Stimulated activated CD4-positive, alpha-beta T cell treated with anti-CD3 and anti-CD28 coated beads, TNF-alpha, amount 100 ng/mL, for 24 hours (primary cell): ENCODE measurements at places on chromosomes 1 and 21.

DNA sequence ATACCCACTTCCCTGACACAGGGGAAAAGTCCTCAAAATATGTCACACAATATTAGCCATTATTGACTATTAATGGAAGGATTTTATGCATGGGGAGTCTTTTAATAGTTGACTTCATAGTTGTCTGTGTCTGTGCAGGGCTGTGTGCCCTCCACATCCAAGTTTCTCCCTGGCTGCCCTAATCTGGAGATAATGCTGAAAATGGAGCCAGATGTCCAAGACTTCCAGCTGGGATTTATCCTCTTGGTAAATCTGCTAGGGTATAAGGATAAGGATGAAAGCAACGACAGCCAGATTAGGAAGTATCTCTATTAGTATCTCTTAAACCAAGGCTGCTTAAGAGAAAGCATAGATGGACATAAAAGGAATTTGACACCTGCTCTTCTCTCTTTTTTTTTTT, 42.1 kb downstream of the CDK18 start:
- no peak for DNase-seq

- no peak for DNase-seq
Observed at GRCh38 chr1:27448982-27449381, 41.0 kb downstream of the WASF2 start.

DNA sequence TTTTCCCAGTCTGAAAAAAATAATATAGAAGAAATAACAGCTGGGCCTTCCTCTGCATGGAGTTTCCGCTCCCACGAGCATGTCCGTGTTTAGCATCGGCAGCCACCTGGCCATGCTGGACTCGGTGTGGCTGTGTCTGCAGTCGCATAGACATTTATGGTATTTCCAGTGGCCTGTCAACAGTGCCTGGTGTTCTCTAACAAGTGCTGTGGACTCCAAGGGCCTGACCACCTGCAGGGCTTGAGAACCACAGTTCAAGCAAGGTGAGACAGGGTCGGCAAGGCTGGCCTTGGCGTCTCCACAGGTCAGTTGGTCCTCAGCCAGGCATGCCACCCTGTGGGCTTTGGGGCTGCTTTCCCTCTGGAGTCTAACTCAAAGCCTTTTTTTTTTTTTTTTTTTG, 124.8 kb downstream of the PGBD5 start:
- DNase-seq = no peak

DNA sequence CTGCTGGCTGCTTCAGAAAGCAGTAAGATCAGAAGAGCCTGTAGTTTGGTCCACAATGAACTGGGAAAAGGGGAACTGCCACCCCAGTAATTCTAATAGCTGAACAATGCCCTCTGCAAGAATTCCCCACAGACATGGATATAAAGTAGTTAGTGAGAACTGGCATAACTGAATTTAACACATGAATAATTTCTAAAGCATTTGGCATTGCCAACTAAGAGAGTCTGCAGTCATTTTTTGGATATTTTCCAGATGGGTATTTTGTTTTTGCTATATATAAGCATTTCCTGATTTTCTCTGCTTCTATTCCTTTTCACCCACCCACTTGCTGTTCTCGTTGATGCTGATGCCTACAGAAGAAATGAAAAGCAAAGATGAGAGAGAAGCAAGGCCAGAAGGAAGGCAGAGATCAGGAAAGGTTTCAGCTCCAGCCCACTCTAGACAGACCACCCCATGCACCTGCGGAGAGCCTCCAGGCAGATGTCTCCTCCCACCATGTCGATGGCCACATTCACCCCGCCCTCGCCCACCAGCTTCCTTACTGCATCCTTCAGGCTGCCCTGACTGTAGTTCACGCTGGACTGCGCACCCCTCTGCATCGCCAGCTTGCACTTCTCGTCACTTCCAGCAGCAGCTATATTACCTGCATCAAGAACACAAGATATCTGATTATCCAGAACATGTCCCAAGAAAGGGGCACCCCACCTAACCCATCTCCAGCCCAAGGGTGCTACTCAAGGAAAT, 55.9 kb upstream of the SEC16B start:
- no peak for DNase-seq

GRCh38 chr21:33014331-33014730, 11.4 kb upstream of the OLIG2 start:
- no peak for DNase-seq
